ENCODE measurements at places on chromosomes 4 and X.

- DNase-seq: no peak
Measured at GRCh38 chr4:23882976-23883531, 6.8 kb downstream of the PPARGC1A start.

DNA sequence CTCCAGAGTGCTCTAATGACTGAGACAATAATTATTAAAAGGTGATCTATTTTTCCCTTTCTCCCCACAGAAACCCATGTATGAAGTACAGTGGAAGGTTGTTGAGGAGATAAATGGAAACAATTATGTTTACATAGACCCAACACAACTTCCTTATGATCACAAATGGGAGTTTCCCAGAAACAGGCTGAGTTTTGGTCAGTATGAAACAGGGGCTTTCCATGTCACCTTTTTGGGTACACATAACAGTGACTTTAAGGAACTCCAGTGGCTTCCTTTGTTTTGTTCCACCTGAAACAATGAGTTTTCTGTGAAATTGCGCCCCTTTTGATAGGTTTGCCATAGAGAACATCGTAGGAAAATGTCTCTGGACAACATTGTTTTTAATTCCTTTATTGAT lies 69.6 kb downstream of the KIT start:
- DNase-seq: no peak

DNA sequence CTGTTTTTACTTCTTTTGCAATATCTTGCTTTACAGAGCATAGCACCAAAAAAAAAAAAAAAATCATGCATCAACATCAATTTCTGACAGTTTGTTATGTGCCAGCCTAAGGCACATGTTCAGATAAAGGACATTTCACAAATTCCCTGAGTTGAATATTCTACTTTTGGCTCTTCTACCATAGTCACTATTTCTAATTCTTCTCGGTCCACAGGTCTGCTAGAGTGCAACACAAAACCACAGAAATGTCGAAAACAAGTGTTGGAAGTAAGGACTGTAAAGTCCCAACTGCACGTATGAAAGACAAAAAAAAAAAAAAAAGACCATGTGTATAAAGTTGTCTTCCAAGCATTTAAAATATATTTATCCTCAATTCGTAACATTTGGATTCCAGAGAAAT lies 494.2 kb upstream of the INTU start:
- DNase-seq: no peak

GRCh38 chrX:101385795-101386541 lies at the start of gene BTK:
Gene BTK, minus strand, starts transcription at chrX:101386191. Its CDS starts 10,907 bp downstream, at chrX:101375284.
- DNase-seq: no peak

- no peak for DNase-seq
Measured at GRCh38 chr4:47340914-47341313, 122.6 kb downstream of the COMMD8 start.

- no peak for DNase-seq
Measured at GRCh38 chr4:10066206-10066605, 44.9 kb upstream of the SLC2A9 start.

GRCh38 chr4:4831266-4831665 lies 28.2 kb upstream of the MSX1 start:
- no peak for DNase-seq

- no peak for DNase-seq
Measured at GRCh38 chrX:73337366-73337765, 109.5 kb upstream of the CDX4 start.

DNA sequence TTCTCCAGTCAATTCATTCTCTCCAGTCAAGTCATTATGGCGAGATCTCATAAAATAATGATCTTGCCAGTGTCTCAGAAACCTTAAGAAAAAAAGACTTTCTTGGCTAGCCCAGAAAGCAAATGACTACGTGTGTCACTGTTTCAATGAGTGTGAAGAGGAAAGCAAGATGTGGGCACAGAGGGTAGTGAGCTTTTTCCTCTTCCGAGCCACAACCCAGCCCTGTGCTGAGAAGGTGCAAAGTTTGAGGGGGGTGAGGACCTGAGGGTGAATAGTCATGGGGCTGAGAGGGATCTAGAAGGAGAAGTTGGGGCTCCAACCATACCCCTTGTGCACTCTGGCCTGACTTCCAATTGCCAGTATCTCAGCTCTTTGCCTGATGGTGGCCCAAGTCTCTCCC lies 85.6 kb upstream of the EGFL6 start:
- DNase-seq: no peak

DNA sequence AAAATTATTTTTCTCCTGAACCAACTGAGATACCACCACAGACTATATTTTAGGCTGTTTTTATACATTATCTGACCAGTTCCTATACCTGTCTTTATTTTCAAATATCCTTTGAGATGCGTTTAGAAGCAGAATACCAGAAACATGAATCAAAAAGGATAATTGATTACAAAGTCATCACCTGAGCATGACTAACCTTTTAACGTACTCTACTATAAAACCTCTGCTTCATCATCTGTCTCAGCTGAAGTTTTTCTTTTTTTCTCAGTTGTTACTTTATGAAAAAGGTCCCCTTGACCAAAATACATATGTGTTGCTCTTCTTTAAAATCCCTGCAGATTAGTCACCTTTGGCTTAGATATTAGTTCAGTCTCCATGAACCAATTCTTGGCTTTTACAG lies 109.8 kb downstream of the AMMECR1 start:
- DNase-seq: no peak

- DNase-seq: no peak
Measured at GRCh38 chr4:15848191-15848842, 70.2 kb downstream of the CD38 start.

DNA sequence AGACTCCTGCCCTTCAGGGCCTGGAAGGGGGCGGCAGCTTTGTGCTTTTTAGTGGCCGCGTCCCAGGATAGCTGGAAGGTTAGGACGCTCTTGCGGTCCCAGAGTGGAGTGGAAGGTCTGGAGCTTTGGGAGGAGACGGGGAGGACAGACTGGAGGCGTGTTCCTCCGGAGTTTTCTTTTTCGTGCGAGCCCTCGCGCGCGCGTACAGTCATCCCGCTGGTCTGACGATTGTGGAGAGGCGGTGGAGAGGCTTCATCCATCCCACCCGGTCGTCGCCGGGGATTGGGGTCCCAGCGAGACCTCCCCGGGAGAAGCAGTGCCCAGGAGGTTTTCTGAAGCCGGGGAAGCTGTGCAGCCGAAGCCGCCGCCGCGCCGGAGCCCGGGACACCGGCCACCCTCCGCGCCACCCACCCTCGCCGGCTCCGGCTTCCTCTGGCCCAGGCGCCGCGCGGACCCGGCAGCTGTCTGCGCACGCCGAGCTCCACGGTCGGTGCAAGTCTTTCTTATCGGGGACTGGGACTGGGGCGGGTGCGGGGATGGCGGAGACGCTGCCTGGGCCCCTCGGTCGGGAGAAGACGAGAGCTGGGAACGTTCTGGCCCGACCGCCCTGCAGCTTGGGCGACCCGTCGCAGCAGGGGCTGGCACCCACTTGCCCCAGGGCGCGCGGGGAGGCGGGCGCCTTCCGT lies at the start of gene EDNRA:
EDNRA (plus strand) TSS at position 207 of the 686 bp plus-strand sequence. CDS start 4,585 bp downstream, outside the sequence.
- DNase-seq: peak; percentile 6
